ENCODE measurements at places on chromosomes 13 and 19.

GRCh38 chr19:3852614-3853254 is 16.1 kb downstream of the ZFR2 start:
- peak; percentile 10 for DNase-seq

DNA sequence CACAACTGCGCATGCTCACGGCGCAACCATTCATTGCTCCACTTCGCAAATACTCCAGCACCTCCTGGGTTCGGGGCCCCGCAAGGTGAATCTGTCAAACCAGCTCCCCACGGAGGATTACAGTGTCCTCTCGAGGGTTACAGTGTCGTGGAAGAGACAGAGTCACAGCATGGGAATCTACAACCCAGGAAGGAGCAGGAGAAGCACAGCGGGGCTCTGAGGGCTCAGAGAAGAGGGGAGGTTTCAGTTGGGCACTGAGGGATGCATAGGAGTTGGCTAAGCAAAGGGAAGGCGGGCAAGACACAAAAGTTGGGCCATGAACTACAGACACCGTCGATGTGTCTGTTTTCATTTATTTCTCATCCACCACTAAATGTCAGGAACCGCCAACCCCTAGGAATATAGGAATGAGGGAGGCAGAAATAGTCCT is 1.0 kb upstream of the GTF2F1 start:
- no peak for DNase-seq

- no peak for DNase-seq
Observed at GRCh38 chr19:33450689-33451088, 70.9 kb downstream of the PEPD start.

GRCh38 chr13:45895881-45896280 is 44.3 kb upstream of the SIAH3 start:
- no peak for DNase-seq

- DNase-seq: peak; percentile 35
Observed at GRCh38 chr19:1651568-1652291, 685 bp downstream of the TCF3 start.

DNA sequence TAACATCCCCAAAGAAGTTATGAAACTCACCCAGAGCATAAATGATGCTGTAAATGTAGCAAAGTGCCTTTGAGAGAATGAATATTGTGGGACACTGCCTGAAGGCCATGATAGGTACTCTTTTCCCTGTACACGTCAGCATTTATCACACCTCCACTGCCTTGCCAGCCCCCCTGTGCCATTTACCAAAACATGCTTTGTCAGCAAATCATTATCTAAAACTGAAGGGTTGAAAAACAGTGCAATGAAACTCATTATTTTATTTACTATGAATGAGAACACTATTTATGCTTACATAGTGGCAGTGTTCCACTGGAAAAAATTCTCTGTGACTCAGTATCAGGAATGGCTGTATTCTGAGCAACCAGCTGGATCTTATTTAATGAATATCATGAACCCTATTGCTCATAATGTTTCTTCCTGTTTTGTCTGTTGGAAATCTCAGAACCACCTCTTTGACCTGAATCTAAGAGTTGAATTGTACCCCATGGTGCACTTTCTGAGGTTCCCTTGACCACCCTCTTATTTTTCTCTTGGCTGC is 564.1 kb downstream of the DCT start:
- DNase-seq: no peak

DNA sequence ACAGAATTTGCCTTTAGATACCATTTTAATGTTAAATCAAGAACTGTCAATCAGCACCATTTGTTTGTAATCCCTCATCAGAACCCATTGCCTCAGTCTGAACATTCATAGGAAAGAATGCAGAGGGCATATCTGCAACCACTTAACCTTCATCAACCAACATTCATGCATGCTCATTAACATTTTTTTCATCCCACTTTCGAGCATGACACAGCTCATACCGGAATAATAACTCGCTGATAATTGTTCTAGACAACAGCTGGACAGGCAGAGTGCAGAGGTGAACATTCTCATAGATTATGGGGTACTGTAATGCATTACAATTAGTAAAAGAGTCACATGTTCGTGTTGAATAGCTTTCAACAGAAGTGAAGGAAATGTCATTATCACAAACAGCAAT is 216.8 kb downstream of the DIAPH3 start:
- DNase-seq: no peak

- DNase-seq: no peak
Observed at GRCh38 chr19:11534948-11535347, 3.7 kb upstream of the CNN1 start.

Measured in HL-60 (cell line).